ENCODE measurements at places on chromosomes 4 and X. TPM values are rescaled to one million over a fixed set of nuclear protein-coding genes. Genes with fewer than 3 reads are reported as not detected.

Gene UGT2B17
- not detected for total RNA-seq

Gene ITM2A
- total RNA-seq, result 0.58 TPM

Gene GAGE13
- total RNA-seq, result not detected

Gene SAGE1
- total RNA-seq, result not detected

Gene NLGN4X
- total RNA-seq, result under 0.01 TPM

Data from regular cardiac myocyte (primary cell).